ENCODE measurements at places on chromosomes 1 and 21. TPM values are rescaled to one million over a fixed set of nuclear protein-coding genes. Genes with fewer than 3 reads are reported as not detected.

- H3K27me3 ChIP-seq: no peaks in the 10 kb centered on the region
- H3K36me3 ChIP-seq: no peaks in the 10 kb centered on the region
- H3K4me1 ChIP-seq: peaks cover 70% of the 10 kb centered on the region
- no peak overlapping the region for H3K4me3 ChIP-seq
Observed at GRCh38 chr1:9440261-9440660, 99.0 kb upstream of the SLC25A33 start.

AZIN2 gene
- 2.4 TPM for total RNA-seq

DNA sequence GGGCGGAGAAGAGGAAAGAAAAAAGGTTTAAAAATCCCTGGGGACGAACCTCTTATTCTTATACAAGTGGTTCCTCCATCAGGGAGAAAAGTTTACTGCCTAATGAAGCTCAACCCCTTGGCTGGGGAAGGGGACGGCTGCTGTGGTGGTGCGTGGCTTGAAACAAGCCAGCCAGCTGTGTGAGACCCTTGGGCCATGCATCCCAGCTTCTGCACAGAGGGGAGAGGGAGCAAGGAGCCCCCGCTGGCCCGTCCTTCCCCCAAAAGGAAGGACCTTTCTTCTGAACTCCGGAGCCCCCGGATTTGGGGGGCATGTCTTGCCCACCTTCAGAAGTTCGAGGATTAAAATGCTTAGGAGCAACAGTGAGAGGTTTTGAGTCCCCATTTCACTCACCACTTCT, 67.3 kb downstream of the STUM start:
- no peaks in the 10 kb centered on the region for H3K36me3 ChIP-seq
- H3K4me1 ChIP-seq: no peaks in the 10 kb centered on the region
- no peak for DNase-seq
- H3K27ac ChIP-seq: no peak overlapping the region
- no peak overlapping the region for H3K4me3 ChIP-seq

GRCh38 chr1:168161459-168161858, 17.3 kb upstream of the TIPRL start:
- DNase-seq: no peak
- H3K27ac ChIP-seq: no peak overlapping the region
- H3K36me3 ChIP-seq: no peaks in the 10 kb centered on the region

DNA sequence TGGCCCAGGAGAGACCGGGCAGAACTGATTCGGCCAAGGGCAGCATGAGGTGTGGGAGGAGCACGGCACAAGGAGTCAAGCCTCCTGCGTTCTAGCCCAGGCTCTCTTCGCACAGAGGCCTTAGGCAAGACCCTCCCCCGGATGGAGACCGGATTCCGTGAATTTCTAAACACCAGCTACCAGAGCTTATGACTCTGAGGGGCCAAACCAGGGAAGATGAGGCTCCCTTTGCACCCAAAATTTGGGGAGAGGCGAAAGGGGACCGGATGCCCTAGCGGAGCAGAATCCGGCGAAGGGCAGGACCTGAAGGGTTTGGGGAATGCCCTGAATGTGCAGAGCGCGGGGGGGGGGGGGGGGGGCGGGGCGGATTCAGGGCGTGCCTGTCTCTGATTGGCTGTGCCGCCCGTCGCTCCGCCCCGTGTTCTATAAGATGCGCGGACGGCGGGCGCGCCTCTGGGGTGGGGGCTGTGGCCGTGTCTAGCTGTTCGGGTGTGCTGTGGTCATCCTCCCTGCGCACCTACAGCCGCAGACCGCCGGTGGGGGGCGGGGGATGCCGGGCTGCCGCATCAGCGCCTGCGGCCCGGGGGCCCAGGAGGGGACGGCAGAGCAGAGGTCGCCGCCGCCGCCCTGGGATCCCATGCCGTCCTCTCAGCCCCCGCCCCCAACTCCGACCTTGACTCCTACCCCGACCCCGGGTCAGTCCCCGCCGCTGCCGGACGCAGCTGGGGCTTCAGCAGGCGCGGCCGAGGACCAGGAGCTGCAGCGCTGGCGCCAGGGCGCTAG, at the start of gene TRNP1:
TRNP1 (plus strand) TSS at position 456 of the 783 bp plus-strand sequence; CDS start at position 551, 95 bp downstream.
- no peak for DNase-seq
- H3K27ac ChIP-seq: peak within 1 kb of the TSS; percentile 81
- H3K4me1 ChIP-seq: peaks cover 44% of the 10 kb centered on the region
- H3K27me3 ChIP-seq: no peaks in the 10 kb centered on the region
- H3K36me3 ChIP-seq: no peaks in the 10 kb centered on the region

GRCh38 chr1:77927414-77927813, 39.0 kb downstream of the NEXN start:
- no peak for DNase-seq
- H3K27me3 ChIP-seq: no peaks in the 10 kb centered on the region
- H3K27ac ChIP-seq: no peak overlapping the region
- H3K4me1 ChIP-seq: no peaks in the 10 kb centered on the region
- H3K36me3 ChIP-seq: no peaks in the 10 kb centered on the region

DNA sequence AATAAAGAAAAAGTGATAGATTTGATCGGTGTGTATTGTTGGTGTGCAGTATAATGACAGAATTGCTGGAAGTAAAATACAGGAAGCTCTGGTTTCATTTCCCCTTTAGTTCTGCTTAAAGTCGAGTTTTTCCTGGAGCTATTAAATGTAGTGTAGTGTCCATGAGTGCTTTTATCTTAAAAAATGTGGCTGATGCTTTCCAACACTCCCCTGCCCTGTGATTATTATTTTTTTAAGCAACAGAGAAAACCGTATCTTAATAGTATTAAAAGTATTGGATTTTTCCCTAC, 1.1 kb downstream of the LGALS8 start:
- peak overlapping the region; percentile 80 for H3K4me3 ChIP-seq
- no peaks in the 10 kb centered on the region for H3K27me3 ChIP-seq
- DNase-seq: no peak
- H3K36me3 ChIP-seq: peaks cover 12% of the 10 kb centered on the region

GRCh38 chr1:166911624-166912023, 35.6 kb upstream of the TADA1 start:
- no peak overlapping the region for H3K4me3 ChIP-seq
- no peak overlapping the region for H3K27ac ChIP-seq
- DNase-seq: no peak
- H3K4me1 ChIP-seq: no peaks in the 10 kb centered on the region
- H3K36me3 ChIP-seq: no peaks in the 10 kb centered on the region

KCNA2 gene
- total RNA-seq: 1.1 TPM

TPTE gene
- not detected for total RNA-seq

ZNF648 gene
- not detected for total RNA-seq

Data from Panc1 (cell line).